Stimulated activated naive CD4-positive, alpha-beta T cell (primary cell): ENCODE measurements at places on chromosomes 13 and 19.

DNA sequence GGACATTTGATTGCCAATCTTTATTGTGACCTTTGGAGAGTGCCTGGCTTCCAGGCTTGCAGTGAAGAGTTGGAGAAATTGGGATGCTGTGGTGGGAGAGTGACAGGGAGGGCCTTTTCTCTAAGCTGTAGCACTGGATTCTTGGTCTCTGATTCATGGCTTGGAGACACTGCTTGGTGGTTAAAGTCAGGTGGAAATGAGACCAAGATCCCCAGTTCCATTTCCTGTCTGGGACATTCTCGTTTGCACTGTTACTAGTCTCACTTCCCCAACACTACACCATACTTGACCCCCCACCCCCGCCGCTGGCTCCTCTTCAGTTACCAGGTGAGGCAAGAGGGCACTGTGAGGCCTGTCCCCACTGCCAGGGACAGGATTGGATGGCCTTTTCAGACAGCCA is 2.9 kb downstream of the SUPT5H start:
- DNase-seq: no peak

- DNase-seq: no peak
Observed at GRCh38 chr19:35352177-35352447, 4.4 kb downstream of the FFAR1 start.

- peak; percentile 16 for DNase-seq
Observed at GRCh38 chr19:44570984-44571684, 41.7 kb upstream of the CEACAM20 start.

GRCh38 chr13:40546047-40546446 is 120.4 kb downstream of the FOXO1 start:
- no peak for DNase-seq

DNA sequence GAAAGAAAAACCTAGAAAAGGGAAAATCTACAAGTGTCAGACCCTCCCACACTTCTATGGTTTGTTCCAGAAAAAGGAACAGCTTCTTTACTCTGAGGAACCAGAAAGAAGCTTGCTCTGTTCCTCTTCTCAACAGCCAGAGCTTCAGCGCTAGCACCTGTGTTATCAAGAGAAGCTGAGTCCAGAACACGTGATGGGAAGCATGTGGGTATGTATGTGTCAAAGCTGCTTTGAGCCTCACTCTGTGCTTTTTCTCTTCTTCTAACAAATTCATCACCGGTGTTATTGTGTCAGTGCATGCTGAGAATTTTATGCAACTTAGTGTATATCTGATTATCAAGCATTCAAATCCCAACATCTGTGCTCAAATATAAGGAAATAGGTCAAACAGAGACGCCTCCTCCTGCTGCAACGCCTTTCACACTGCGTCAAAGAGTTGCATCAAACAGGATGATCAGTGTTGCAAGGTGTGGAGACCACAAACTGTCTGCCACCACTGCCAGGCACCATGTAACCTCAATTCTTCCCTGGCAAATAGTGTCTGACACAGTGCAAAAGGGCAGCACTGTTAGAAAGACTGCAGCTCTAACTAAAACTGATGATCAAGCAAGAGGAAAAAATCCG is 83.9 kb downstream of the LRRC63 start:
- peak; percentile 85 for DNase-seq

DNA sequence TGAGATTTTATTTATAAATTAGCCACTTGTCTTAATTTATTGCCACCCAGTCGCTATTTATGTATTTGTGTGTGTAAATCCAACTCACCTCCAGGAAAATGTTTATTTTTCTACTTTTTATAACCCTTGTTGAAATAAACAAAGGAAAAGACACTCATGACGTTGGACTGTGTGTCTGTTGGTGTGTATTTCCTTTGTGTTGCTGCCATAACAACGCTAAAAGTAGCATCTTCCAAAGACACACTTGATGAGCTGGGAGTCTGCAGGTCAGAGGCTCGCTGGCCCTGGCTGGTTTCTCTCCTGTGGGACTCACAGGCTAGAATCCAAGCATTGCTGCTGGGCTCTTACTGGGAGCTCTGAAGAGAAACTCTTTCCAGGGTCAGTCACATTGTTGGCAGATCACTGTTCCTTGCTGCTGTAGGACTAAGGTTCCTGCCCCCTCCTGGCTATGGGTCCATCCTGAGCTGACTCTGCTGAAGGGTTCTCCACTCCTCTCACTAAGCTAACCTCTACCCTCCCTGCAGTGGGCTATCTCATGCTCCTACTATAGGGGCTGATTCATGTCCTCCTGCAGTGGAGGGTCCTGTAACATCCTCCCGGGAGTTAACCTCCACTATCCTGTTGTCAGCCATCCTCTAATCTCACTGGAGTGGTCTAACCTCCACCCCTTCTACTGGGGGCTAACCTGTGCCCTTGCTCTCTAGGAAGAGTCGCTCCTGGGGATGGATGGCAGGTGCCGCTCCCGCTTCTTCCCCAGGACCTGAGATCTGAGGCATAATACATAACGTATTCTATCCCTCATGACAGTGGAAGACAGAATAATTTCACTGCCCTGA is 2.1 kb downstream of the IFNL2 start:
- no peak for DNase-seq

GRCh38 chr19:14019100-14019499 is 8.8 kb upstream of the RLN3 start:
- DNase-seq: no peak

GRCh38 chr13:29195456-29195855 is 375.3 kb downstream of the MTUS2 start:
- no peak for DNase-seq
